ENCODE measurements at places on chromosomes 13 and 19.

DNA sequence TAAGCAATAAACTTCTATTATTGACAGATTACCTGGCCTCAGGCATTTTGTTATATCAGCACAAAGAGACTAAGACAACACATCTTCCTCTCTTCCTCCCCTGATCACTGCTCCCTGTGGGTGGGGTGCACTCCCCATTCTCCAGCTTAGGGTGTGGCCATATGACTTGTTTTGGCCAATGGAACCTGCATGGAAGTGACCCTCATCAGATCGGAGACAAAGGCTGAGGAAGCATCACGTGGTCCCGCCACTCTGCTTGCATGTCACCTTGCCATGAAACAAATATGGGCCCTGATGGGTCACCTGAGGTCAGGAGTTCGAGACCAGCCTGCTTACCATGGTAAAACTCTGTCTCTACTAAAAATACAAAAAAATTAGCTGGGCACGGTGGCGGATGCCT, 13.7 kb upstream of the CCL25 start:
- DNase-seq: no peak

GRCh38 chr19:46821512-46822409, 28.9 kb downstream of the AP2S1 start:
- no peak for DNase-seq

DNA sequence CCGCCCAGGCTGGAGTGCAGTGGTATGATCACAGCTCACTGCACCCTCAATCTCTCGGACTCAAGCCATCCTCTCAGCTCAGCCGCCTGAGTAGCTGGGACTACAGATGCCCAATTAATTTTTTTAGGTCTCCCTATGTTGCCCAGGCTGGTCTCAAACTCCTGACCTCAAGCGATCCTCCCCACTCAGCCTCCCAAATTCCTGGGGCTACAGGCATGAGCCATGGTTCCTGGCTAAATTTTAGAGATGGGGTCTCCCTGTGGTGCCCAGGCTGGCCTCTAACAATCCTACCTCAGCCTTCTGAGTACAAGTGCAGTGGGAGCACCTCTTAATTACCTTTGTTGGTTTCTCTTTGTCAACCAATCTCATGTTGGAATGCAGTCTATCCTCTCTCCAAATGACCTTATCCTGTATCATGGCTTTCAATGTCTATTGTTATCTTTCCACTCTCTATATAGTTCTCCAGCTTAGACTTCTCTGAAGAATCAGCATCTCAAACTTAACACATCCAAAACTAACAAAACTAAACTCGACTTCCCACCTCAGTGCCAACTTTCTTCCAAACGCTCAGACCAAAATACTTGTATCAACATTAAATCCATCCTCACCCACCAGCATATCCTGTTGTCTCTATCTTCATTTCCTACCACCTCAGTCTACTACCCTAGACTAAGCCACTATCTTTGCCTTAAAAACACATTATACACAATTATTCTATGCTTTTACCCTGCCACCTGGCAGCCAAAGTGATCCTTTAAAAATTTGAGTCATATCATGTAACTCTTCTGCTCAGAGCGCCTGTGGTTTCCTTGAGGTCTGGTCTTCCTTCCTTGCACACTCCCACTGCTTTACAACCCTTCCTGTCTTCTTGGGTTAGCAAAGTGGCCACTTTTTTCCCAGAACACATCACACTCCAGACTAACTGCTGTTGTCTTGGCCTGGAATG, 6.7 kb downstream of the TPT1 start:
- DNase-seq: no peak

- DNase-seq: no peak
These were observed 4.8 kb downstream of the PIAS4 start for GRCh38 chr19:4012092-4012974.

DNA sequence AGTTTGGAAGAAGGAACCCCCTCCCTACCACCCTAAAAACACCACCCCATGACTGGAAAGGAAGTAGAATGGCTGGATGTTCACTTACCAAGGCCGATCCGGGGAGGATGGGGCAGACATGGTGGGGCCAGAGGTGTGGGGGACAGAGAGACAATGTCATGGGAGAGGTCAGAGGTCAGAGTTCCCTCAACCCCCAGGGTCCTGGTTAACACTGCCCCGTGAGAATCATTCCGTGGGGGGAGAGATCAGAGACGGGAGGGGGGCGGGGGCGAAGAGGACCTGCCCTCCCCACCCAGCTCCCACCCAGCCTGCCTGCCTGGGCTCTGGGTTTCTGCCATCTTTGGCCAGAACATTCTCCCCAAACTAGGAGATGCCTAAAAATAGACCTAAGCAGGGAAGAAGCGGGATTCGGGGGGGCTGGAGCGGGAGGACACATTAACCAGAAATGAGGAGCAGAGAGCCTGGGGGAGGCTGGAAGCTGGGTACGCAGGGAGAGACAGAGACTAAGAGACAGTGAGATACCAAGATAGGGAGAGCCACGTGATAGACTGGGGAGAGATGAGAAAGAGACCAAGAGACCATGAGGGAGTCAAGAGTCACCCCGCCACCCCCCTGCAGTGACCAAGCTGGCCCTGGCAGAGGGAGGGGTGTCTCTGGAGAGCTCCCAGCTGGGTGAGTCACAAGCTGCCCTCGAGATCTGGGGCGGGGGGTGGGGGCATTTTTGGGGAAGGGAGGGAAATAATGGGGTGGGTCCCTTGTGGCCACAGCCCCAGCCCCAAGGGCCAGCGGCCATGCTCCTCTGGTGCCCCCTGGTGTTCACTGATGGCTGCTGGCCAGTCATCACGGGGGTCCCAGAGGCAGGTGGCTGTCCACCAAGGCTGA, 6.1 kb upstream of the KANK2 start:
- no peak for DNase-seq

DNA sequence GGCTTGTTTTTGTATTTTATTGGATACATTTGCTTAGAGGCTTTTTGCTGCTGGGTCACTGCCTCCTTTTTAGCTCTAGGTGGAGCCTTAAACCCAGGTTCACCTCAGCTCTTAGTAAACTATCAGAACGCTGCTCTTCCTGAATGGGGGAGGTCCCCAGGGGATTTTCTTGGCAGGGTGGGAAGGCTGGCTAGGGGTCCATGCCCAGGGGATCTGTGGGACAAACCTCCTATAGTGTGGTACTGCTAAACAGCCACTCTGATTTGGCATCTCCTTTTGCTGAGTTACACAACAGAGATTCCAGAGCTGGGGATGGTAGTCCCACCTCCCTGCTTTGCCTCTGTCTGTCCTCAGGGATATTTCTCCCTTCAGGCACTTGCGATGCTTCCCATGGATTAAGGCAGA, 204.9 kb downstream of the ZIC5 start:
- no peak for DNase-seq

GRCh38 chr13:35473802-35474201, 2.7 kb downstream of the MAB21L1 start:
- no peak for DNase-seq

All from NCI-H1930 (cell line).